ENCODE measurements at places on chromosomes 11 and 22.

DNA sequence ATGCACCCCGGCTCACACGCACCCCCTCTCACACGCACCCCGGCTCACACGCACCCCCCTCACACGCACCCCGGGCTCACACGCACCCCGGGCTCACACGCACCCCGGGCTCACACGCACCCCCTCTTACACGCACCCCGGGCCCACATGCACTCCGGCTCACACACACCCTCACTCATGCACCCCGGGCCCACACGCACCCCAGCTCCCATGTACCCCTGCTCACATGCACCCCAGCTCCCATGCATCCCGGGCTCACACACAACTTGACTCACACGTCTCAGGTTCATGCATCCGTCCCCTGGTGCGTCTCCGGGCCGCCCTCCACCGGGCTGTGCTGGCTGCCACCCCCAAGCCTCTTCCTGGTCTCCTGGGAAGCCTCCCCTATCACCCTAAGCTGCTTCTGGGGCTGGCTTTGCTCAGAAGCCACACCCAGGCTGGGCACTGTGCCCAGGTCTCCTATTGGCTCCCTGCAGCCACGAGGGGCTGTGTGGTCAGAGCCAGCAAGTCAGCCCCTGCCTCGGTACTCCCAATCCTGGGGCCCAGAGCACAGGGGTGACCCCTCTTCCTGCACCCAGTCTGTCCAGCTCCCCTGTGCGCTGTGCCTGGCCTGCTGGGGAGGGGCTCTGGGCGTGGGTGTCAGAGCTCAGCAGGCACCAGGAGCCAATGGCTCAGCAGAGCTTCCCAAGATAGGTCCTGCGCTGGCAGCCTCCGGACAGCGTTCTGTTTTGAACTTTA, 16.9 kb downstream of the TSPAN4 start:
- peak; percentile 98 for DNase-seq

GRCh38 chr11:111540937-111541253, 375 bp downstream of the LAYN start:
- no peak for DNase-seq

DNA sequence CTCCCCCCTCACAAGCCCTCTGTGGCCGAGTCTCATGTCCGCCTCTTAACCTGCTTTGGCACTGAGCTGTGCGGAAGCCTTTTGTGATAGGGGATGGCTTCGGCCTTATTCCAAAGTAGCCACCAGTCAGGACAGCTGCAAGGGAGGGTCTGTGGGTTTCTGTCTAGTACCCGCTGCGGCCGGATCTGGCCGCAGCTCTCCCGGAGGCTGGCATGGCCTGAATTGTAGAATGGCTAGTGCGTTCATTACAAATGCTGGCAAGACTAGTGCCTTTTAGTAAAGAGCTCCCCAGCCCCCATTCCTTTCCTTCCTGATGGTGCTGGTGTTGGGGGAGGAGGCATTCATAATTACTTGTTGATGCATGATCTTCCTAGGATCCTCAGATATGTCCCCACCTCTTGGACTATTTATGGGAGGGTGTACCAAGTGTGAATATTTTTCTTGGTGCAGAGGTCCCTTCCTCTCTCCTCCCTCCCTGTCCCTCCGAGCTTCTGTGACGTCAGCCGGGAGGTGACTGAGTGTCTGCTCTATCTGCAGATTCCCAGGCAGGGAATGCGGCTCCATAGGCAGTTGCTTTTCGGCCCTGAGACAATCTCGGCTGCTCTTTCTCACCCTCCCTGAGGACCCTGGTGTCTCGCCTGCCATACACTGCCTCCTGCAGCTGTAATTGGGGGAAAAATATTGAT, 108.7 kb upstream of the E2F8 start:
- no peak for DNase-seq

GRCh38 chr11:90428836-90429235, 206.0 kb upstream of the CHORDC1 start:
- no peak for DNase-seq

GRCh38 chr11:120231963-120232362, 8.0 kb upstream of the POU2F3 start:
- no peak for DNase-seq

DNA sequence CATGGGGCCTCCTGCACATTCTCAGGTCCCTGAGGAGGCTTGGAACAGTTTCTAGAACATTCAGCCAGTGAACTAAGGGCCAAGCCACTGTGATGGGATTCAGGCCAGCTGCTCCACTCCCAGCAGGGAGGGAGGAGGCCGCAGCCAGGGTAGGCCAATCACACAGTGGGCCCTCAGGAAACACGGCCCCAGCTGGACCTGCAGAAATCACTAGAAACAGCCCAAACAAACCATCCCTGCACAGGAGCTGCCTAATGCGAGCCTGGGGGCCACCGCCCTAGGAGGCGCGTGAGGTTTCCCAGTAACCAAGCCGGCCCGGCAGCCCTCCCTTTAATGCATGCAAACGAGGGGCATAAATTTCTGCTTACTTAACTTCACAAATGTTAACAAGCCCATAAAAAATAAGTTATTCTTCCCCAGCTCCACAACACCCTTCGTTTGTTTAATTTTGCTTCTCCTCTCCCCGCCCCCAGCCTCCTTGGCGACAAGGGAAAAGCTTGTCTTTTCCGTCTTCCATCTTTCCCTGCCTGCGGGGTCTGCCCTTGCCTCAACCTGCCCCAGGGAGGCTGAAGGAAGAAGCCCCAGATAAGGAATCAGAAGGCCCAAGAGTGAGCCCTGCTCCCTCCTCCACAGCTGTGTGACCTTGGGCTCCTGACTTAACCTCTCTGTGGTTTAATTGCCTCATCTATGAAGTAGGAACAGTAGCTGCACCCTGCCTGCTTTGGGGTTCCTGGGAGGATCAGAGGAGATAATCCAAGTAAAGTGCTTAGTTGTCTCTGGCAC, 25.7 kb downstream of the ELFN2 start:
- DNase-seq = peak; percentile 71

GRCh38 chr11:102886999-102887398, 12.2 kb upstream of the MMP12 start:
- peak; percentile 7 for DNase-seq

- no peak for DNase-seq
Measured at GRCh38 chr11:124297921-124298320, 15.8 kb downstream of the OR8D1 start.

GRCh38 chr11:23711981-23712380, 784.9 kb upstream of the LUZP2 start:
- DNase-seq = no peak

DNA sequence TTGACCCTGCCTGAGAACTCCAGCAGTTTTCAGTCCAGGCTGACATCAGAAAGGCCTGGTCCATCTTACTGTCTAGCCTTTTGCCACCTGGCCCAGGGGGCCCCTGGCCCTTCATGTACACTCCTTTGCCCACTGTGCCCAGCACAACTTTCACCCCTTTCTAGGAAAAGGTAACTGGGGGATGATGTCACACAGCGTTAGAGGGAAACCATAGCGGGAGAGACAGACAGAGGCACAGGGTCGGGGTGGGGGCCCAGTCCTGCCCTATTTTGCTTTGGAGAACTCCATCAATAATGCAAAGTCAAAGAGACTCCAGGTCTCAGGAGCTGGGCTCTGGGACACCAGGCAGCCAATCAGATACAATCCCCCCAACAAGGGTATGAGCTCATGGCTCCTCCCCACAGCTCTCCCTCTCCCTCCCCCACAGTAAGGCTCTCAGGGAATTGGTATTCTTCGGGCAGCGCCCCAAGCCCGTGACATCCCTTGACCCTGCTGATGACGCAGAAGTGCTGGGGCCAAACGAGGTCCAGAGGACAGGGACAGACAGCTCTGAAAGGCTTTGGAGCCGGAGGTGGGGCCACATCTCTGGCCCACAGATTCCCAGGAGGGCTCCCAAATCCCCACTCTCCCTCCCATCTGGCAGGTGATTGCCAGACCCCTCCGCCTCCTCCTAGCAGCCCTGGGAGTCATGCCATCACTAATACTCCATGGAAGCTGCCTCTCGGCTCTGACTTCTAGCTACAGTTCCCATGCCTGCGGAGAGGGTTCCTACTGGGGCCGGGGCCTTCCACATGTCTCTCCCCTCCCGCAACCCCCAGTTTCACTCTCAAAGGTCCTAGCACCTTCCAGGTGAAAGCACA, 5.9 kb downstream of the USP2 start:
- DNase-seq = peak; percentile 75

DNA sequence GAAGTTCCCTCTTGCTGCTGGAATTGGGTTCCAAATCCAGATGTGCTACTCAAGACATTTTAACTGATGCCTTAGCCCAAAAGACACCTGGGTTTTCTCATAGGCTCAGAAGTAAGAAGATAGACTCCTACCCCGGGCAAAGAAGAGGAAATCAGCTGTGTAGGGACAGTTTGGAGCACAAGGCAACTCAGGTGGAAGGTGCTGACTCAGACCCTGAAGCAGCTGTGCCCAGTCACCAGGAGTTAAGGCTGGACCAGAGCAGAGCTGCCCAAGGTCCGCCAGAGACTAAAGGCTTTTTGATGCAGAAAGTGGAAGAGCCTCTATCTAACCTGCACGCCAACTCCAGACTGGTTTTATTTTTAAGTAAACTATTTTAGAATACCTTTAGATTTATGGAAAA, 20.6 kb upstream of the RAB1B start:
- DNase-seq = no peak

DNA sequence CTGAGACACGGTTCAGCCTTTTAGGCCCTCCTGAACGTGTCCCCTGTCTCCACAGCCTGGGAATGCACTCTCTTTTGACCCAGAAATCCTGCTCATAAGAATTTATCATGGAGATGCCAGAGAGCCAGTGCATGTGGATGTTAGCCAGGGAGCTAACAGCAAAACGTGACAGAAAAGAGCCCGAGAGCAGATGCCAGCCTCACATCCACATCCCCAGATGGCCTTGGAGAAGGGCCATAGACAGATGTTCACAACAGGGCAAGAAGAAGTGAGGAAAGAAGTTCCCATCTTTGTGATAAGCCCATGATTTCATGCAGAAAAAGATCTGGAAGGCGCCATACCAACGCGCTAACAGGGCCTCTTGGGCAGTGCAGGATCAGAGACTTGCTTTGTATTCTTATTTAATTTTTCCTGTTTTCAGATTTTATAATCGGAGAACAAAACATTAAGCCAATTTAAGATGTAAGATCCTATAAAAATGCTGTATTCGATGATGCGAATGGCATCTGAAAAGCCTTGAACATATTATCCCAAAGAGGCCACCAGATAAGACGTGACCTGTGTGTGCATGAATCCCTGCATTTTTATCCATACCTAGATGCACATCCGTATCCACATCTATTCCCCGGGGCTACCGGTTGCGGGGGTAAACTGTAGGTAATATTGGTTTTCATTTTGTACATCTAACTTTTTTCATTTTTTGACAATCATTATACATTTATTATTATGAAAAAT, 48.7 kb downstream of the IGLL5 start:
- DNase-seq = no peak

GRCh38 chr11:34337016-34337415, 20.8 kb downstream of the ABTB2 start:
- DNase-seq = no peak

DNA sequence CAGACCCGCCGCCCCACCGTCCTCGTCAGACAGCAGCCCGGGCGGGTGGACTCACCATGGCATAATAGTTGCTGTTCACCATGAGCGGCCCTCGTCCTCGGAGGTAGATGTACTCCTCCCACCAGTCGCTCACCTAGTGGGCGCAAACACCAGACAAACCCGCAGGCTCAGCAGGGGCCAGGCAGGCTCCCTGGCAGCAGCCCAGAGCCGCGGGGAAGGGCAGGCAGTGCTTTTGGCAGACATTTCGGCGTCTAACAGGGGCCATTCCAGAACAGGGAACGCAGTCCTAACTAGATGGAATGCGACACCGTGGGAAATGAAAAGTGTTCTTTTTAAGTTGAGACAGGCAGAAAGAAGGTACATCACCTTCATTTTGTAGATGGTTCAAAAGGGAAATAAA, 44.9 kb downstream of the CPT1A start:
- no peak for DNase-seq

GRCh38 chr11:30045921-30046577, 29.2 kb upstream of the KCNA4 start:
- DNase-seq = no peak

- DNase-seq = no peak
Measured at GRCh38 chr11:62236187-62236586, 5.9 kb upstream of the SCGB1D2 start.

DNA sequence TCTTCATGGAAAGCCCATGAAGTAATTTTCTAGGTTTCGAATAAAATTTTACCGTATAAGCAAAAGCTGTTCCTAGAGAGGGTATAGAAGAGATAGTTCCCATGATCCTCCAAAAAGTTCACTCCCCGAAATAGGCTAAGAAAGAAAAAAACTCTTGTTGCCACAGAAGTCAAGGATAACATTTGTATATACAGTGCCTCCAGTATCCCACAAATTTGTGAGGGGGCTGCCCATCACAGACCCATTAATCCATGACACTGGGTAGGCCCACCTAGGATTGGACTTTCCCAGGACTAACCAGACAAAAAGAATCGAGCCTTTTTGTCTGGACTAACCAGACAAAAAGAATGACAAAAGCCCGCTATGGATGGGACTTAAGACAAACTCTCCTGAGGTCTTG, 233.0 kb downstream of the DDX10 start:
- no peak for DNase-seq

- peak; percentile 98 for DNase-seq
Measured at GRCh38 chr11:66694732-66695207, 17.1 kb upstream of the RBM4B start.

GRCh38 chr11:34314176-34314575, 43.6 kb downstream of the ABTB2 start:
- DNase-seq = no peak

DNA sequence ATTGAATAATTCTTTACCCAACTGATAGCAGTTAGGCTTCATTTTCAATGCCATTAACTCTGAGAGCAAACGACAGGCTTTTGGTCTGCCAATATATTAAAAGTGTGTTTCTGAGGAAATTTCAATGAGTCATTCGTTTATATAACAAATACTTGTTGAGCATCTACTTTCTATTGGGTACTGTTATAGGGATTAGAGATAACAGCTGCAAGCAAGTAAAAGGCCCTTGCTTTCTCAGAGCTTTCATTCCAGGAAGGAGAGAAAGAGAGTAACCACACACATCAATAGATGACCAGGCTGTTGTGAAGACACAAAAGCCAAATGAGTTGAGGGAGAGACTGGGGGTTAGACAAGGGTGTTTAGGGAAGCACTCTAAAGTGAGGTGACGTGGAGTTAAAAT, 35.7 kb downstream of the CD44 start:
- DNase-seq = peak; percentile 83

DNA sequence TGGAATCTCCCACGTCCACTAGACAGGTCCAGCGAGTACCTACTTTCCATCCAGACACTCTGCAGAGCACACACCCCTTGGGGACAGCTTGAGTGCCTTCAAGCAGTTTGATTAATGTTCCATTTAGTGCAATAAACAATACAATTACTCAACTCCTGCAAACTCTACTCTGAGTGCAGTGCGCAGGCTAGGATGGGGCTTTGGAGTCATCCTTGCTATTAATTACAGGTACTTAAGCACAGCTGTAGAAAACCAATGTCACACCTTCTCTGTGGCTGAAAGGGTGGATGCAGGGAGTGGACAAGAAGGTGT, 82.6 kb downstream of the MN1 start:
- DNase-seq = no peak

- DNase-seq = no peak
Measured at GRCh38 chr11:134560066-134560465, 148.0 kb upstream of the B3GAT1 start.

Data from fibroblast of villous mesenchyme (primary cell).